ENCODE measurements at places on chromosomes 7 and 10.

DNA sequence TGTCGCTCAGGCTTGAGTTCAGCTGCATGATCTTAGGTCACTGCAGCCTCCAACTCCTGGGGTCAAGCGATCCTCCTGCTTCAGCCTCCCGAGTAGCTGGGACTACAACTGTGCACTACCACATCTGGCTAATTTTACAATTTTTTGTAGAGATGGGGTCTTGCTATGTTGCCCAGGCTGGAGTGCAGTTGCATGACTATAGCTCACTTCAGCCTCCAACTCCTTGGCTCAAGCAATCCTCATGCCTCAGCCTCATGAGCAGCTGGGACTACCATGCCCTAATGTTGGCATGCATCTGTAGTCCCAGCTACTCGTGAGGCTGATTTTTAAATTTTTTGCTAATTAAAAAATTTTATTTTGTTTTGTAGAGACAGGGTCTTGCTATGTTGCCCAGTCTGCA is 101.9 kb upstream of the NPTX2 start:
- DNase-seq, result no peak

- no peak for DNase-seq
Measured at GRCh38 chr7:27099453-27100370, 2.8 kb downstream of the HOXA2 start.

GRCh38 chr10:110241407-110241806 is 34.0 kb downstream of the MXI1 start:
- no peak for DNase-seq

- peak; percentile 38 for DNase-seq
Measured at GRCh38 chr7:100486753-100487446, 3.2 kb downstream of the NYAP1 start.

GRCh38 chr7:156092307-156092706 is 280.0 kb upstream of the SHH start:
- DNase-seq, result no peak

DNA sequence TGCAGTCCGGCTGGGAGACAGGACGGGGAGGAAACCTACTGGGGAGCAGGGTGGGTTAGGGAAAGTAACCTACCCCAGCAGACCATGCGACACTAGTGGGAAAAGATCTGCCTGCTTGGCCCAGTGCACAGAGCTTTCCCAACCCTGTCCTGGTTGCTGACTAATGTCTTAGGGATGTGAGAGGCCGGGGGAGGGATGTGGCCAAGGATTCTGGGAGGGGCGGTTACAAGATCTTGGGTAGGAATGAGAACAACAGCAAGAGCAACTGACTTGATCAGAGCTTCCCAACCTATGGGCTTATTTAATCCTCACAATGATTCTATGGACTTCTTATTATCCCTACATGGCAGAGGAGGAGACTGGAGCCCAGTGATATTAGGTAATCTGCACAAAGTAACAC is 24.0 kb upstream of the EIF5AL1 start:
- DNase-seq, result peak; percentile 27

- DNase-seq, result no peak
Measured at GRCh38 chr10:58412502-58412961, 27.3 kb downstream of the TFAM start.

DNA sequence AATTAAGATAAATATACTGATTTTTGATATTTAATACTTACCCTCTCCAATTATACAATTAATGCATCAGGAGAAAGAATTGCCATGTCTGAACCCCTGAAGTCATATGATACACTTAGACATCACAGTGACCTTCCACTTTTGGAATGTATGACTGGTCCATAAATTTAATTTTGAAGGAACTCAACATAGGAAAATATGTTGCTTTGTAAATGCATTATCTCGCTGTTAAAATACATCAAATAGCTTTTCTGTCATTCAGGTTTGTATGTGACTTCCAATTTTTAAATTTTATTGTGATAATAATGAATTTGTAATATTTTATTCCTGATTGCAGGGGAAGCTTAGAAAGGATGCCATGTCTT is 631.9 kb upstream of the ANKRD30A start:
- no peak for DNase-seq

GRCh38 chr10:129580901-129581300 is 113.9 kb downstream of the MGMT start:
- no peak for DNase-seq

DNA sequence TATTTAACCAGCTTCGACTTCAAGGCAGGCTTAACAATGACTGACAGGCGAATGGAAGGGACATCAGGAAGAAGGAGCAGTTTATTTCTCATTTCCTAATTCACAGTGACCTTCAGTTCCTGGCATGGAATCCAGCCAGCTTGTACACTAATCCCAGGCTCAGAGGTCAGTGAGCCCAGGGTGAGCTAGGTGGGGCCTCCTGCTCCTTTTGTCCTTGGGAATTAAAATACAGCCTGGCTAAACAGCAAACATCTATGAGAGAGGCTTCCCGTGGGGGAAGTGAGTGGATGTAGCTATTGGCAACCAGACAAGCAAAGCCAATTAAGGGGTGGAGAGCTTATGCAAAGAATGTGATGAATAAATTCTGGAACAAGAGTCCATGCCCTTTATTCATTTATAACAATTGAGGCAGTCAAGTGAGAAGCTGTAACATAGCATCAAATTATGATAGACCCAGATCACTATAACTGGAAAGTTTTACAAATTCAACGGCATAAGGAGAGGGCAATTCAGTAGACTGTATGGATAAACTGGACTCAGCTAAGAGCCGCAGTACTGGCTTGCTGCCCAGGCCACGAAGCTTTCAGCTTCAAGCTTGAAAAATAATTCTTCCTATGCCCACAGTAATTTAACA is 57.1 kb downstream of the STK17A start:
- DNase-seq, result peak; percentile 25

- DNase-seq, result no peak
Measured at GRCh38 chr7:157300369-157300825, 36.4 kb upstream of the DNAJB6 start.

GRCh38 chr7:23220690-23221305 is 25.8 kb upstream of the GPNMB start:
- DNase-seq, result no peak

GRCh38 chr7:24049296-24049695 is 234.7 kb upstream of the NPY start:
- DNase-seq, result no peak

DNA sequence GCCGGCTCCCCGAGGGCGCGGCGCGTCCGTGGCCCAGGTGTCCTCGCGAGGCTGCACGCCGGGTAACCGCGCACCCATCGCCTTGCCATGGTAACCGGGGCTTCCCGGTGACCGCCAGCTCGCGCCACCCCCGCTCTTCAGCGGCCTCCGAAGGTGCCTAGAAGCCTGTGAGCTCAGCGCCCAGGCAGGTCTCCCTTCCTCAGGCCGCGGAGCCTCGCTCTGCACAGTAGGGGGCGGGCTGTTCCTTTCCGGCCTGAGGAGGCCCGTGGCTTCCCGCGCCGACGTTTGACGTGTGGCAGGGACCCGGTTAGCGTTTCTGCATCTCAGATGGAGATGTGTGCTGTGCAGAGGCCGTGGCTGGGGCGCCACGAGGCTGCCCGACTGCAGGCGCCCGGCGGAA is 117.1 kb downstream of the DYNC2I1 start:
- DNase-seq, result peak; percentile 76

DNA sequence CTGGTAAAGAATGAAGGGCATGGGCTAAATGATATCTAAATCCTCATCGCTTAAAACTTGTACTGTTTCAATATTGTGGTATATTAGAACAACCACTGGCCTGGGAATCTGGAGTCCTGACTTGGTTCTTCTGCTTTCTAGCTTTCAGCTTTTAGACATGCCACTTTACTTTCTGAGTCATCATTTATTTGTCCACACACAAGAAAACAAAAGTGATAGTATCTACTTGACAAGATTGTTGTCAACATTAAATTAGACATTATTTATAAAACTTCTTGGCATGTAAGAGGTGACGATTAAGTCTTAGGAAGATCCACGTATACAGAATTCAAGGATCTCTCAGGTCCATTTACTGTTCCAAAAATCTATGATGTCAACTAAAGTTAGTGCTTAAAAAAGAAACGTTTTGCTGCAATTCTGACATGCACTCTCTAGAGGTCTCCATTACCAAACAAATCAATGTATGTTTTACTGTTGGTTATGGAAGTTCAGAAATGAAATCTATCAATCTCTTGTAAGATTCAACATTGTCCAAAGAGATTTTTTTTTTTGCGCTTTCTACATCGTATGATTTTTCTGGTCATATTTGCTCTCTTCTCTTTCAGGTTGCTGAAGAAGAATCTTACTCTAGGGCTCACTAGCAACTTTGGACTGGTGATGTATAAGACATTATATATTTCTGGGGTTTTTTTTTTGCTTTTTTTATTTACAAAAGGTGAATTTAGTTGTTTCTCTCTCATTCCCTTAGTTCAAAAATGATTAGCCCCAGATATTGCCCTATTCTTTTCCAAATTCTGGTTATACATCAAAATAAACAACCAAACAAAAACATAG is 53.6 kb upstream of the DYNC1I1 start:
- peak; percentile 38 for DNase-seq

DNA sequence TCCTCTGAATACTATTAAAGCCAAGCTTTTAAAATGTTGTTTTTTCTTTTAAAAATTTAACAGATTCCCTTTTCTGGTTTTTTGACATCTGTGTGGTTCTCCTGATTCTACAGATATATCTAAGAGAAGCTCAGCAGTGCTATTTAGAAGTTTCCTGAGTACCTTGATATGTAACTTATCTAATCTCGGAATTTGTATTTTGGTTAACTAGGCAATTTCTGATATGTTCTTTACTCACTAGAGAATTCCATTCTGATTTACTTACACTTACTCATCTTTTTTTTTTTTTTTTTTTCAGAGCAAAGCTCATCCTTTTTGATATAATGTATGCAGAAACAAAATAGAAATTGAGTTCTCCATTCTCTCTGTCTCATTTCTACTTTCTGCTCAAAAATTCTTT is 63.8 kb downstream of the PALS2 start:
- DNase-seq, result no peak

- DNase-seq, result no peak
Measured at GRCh38 chr7:41869596-41869995, 166.7 kb upstream of the INHBA start.

DNA sequence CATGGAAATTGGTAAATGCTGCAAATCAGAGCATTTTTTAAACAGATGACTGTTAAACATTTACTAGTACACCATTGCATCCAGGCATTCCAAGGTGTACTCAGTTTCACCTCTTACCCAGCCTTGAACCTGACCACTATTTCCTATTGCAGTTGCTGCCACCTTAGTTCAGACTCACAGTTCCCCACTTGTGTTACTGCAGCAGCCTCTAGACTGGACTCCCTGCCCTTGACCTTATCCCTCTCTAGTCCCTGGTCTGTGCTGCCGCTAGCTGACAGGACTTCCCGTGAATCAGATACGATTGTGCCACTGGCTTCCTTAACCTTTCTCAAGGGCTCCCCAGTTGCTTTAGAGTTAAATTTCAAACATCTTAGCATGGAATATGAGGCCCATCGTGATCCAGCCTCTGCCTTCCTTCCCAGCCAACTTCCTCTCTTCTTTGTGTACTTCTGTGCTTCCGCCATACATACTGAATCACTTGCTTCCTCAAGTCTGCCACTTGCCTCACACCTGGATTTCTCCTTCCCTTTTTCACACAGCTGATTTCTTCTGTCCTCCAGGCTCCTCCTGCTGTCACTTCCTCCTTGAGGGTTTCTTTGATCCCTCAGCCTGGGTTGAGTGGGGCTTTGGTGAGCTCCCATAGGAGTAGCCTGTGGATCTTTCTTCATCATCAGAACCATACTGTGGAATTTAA is 118.7 kb upstream of the GJD4 start:
- DNase-seq, result no peak

DNA sequence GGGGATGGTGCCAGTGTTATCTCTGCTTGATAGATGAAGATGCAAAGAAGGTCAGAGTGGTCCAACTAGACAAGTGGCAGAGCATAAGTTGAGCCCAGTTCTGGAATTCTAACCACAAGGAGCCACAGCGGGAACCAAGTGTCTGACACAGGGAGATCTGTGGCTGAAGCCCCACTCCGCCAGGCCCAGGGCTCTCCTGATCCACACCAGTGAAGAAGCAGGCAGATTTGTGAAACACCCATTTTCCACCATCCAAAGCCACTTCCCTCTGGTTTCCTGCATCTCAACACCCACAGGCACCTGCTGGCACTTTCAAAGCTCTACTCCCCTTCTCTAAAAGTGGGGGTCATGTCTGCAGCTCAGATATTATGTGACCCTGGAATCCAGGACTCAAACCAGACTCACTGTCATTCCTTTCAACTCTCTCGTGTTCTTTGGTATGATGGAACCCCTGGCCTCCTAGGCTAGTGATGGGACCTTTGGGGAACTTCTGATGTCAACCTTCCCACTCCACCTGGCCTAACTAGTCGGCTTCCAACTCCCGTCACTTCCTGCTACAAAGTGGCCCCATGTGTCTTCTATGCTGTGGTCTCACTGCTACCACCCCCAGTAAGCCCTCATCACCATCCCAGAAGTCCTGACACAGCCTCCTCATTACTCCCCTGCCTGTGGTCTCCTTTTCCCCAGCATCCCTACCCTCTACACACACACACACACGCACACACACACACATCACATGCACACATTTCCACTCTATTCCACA is 177.6 kb downstream of the GRID1 start:
- no peak for DNase-seq

- no peak for DNase-seq
Measured at GRCh38 chr7:17651341-17651740, 289.0 kb downstream of the SNX13 start.

DNA sequence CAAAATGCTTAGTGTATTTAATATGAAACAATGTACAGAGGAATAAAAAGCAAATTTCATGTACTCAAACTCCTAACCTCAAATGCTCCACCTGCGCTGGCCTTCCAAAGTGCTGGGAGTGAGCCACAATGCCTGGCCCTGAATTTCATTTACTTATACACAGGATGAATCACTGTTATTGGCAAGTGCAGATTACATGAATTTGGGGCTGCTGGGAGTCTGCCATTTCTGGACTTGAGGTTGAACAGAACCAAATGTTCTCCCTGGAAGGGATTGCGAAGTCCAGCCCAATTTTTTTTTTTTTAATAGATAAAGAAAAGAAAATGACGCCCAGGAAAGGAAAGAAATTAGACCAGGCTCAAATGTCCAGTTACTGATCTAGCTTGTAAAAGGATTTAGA is 6.8 kb upstream of the CSTF2T start:
- DNase-seq, result no peak

GRCh38 chr10:70093335-70093944 is 39.2 kb downstream of the AIFM2 start:
- DNase-seq, result no peak

- DNase-seq, result no peak
Measured at GRCh38 chr10:73182568-73182967, 14.6 kb downstream of the FAM149B1 start.

- no peak for DNase-seq
Measured at GRCh38 chr10:124159153-124159552, 65.8 kb upstream of the CHST15 start.

DNA sequence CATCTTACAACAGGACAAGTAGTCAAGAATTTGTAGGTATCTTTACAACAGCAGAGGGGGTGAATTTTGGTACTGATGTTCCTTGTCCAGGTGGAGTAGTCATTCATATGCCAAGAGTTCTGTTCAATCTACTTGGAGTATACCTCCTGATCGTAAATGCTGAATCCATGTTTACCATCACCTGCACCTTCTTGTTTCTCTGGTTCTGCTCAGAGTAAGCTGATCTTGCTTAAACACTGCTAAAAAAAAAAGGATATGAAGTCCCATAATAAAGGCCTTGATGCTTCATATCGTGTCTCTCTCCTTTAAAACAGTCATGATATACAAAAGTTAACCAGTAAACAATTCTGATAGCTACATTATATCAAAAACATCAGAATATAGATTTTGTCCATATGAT is 45.3 kb upstream of the FOXP2 start:
- no peak for DNase-seq

Data from T47D (cell line).